ENCODE measurements at places on chromosomes 2 and 18.

DNA sequence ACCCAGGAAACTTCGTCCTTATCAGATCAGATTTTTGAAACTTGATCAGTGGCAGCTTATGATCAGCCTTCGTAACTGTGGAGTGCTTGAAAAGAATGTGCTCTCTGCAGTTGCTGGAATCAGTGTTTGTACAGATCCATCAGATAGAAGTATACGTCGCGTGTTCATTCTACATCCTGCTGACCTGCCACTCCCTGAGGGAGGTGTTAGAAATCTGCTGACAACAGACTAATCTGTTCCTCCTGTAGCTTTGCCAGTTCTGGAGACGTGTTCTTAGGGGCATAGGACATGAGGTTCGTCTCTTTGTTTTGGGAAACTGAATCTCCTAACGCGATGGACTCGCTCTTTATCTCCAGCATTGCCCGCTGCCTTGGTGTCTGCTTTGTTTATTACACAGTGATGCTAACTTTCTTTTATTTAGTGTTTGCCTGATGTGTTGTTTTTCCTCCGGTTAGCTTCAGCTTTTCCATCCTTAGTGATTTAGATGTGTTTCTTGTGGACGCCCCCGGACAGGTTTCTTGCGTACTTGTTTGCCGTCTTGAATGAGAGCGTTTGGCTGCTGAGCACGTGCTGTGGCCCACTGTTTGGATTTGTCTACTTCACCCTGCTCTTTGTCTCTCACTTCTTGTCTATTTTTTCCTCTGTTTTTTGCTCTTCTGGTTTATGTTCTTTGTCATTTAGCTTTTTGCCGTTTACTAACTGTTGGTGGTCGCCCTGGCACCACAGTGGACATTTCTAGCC lies 17.4 kb upstream of the GAL3ST2 start:
- DNase-seq: no peak

- DNase-seq: no peak
Observed at GRCh38 chr2:119190321-119191111, 32.0 kb upstream of the C1QL2 start.

- DNase-seq: no peak
Observed at GRCh38 chr18:76522122-76522503, 27.1 kb upstream of the ZNF516 start.

- DNase-seq: no peak
Observed at GRCh38 chr2:33071591-33071990, 124.8 kb downstream of the LTBP1 start.

- no peak for DNase-seq
Observed at GRCh38 chr2:132715386-132716351, 45.7 kb upstream of the LYPD1 start.

Data from skeletal muscle cell (primary cell).